ENCODE measurements at places on chromosomes 3 and 15. TPM values are rescaled to one million over a fixed set of nuclear protein-coding genes. Genes with fewer than 3 reads are reported as not detected.
A peak's percentile ranks its signal among the peaks of the same experiment; 100 is the strongest.

DNA sequence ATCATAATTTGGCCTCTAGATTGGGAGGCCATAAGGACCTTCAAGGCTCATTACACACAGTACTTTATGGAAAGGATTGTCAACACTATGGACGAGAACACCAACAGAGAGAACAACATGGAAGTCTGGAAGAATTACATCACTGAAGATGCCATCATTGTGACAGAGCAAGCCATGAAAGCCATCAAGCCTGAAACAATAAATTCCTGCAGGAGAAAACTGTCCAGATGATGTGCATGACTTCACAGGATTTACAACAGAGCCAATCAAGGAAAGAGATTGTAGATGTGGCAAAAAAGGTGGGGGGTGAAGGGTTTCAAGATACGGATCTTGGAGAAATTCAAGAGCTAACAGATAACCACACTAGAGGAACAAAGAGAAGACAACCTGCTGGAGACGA is 15.9 kb downstream of the IL17RB start:
- no peak for DNase-seq
- no peak overlapping the region for H3K27ac ChIP-seq
- peaks cover 34% of the 10 kb centered on the region for H3K4me1 ChIP-seq
- peaks cover 42% of the 10 kb centered on the region for H3K36me3 ChIP-seq
- no peak overlapping the region for H3K4me3 ChIP-seq
- no peaks in the 10 kb centered on the region for H3K27me3 ChIP-seq

- peaks cover 12% of the 10 kb centered on the region for H3K27me3 ChIP-seq
- no peak overlapping the region for H3K27ac ChIP-seq
- peaks cover 11% of the 10 kb centered on the region for H3K4me1 ChIP-seq
- no peak for DNase-seq
- peaks cover 1% of the 10 kb centered on the region for H3K36me3 ChIP-seq
Observed at GRCh38 chr3:8968375-8968882, 5.2 kb upstream of the RAD18 start.

Gene CSPG5
- total RNA-seq = 0.09 TPM

Gene TRH
- total RNA-seq = not detected

DNA sequence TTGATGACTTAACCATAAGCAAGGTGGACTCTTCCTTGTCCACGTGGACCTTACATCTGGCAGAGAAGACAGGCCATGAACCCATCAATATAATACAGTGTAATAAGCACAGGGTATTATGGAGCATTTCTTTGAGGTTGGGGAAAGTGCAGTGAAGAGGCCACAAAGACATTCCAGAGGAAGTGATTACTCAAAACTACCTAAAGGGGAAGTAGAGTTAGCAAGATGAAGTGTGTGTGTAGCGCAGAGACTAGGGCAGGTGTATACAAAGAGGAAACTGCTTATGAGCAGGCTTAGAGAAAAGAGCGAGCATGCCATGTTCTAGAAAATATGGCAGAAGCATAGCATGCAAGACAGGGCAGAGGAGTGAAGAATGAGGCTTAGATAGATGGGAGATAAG is 17.9 kb downstream of the CP start:
- H3K4me1 ChIP-seq = peaks cover 18% of the 10 kb centered on the region
- H3K27me3 ChIP-seq = no peaks in the 10 kb centered on the region
- peak overlapping the region; percentile 17 for H3K4me3 ChIP-seq
- no peak for DNase-seq
- H3K36me3 ChIP-seq = no peaks in the 10 kb centered on the region

Gene CHRNA7
- not detected for total RNA-seq
